NCI-H774 (cell line): ENCODE measurements at places on chromosomes 7 and 10.

GRCh38 chr10:84925495-84925894 is 597.1 kb downstream of the CCSER2 start:
- DNase-seq: no peak

- no peak for DNase-seq
These were observed 693.3 kb downstream of the GRID1 start for GRCh38 chr10:85673270-85673669.

DNA sequence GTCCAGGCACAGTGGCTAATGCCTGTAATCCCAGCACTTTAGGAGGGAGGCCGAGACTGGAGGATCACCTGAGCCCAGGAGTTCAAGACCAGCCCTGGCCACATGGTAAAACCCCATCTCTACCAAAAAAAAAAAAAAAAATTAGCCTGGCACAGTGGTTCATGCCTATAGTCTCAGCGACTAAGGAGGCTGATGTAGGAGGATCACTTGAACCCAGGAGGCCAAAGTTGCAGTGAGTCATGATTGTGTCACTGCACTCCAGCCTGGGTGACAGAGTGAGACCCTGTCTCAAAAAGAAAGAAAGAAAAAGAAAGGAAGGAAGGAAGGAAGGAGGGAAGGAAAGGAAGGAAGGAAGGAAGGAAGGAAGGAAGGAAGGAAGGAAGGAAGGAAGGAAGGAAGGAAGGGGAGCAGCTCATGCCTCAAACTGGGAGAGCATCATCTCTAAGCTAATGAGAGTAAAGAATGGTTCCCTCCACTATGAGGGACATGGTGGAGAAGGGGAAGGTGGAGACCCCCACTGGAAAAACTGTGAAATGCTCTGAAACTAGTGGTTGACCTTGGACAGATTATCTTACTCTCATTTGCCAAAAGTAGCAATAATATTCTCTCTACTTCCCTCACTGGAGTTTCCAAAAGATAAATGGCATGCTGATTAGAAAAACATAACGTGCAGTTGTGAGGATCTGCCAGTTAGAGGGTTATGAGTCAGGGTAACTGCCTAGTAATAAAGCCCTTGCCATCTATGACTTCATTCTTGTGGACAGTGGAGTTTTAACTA is 16.8 kb downstream of the GIMAP5 start:
- no peak for DNase-seq

DNA sequence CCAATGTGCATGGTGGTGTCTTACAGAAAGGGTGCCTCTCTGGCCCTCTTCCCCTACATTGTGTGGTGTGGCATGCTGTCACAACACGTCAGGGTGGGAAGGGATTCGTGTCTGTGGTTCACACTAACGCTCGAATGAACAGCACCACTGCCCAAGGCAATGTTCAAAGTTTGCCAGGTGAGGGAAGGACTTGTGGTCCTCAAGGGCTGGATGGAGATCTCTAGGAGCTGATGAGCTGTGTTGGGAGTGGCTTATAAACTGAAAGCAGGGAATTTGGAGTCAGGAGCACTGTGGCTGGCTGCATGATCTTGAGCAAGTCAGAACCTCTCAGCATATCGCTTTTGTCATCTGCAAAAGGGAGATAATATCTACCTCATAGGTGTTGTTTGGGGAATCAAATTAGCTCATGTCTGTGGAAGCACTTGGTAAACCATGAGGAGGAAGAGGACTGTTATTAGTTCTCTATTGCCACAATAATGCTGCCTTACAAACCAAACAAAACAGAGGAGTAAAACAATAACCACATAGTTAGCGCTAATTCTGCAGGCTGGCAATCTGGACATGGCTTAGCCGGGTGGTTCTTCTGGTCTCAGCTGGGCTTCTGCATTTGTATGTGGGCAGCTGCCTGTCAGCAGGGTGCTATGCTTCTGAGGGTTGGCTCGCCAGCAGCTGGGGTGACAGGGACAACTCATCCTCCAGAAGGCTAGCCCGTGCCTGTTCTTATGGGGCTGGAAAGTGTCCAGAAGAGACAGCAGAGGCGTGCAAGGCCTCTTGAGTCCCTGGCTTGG is 22.9 kb upstream of the C10orf105 start:
- DNase-seq: no peak

- DNase-seq: no peak
These were observed 67.3 kb downstream of the ST7 start for GRCh38 chr7:117020591-117020973.

DNA sequence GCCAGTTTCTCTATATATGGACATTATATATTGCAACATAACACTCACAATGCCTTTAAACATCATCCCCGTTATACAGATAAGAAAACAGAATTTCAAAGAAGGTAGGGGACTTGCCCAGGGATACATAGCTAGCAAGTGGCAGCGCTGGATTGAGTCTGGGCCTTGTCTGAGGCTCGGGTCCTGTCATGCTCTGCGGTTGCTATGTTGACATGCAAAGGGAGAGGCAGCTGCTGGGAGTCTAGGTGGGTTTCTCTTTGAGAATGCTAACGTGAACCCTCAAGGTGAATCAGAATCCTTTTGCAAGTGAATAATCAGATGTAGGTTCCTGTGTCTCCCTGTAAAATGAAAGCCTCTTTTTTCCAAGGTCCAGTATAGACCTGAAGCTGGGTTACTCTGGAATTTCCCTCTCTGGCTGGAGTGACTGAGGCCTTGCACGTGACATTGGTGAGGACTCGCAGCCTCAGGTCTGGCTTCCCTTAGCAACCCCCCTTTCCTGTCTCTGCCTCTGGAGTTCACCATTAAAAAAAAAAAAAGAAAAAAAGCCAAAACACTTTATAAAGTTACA is 38.9 kb downstream of the TCF7L2 start:
- no peak for DNase-seq

GRCh38 chr7:30841025-30841735 is 70.0 kb downstream of the MINDY4 start:
- DNase-seq: no peak

- DNase-seq: no peak
These were observed 55.4 kb upstream of the MET start for GRCh38 chr7:116616555-116617059.

DNA sequence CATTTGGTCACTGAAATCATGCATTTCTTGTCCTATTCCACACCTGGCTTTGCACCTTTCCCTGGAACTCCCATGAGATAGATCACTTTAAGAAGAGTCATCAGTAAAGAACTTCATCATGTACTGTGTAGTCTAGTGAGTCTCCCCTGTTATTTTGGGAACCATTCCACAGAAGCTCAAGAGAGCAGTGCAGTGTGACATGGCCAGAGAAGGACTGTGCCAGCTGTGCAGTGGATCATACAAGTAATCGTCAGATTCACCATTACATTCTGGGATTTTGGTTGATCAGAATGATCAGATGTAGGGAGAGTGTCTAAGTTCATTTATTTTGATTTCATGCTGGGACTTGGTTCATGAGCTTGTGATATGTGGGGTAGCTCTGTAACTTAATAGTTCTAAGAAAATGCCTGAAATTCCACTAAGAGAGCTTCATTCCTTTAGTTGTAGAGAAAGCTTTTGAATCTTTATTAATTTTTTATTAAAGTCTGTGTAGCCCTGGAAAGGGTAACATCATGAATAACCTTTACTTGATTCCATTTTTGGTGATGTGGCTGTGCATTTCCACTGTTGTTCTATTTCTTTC is 166.8 kb downstream of the SUGCT start:
- DNase-seq: no peak

- no peak for DNase-seq
These were observed 50.2 kb downstream of the TFAM start for GRCh38 chr10:58435297-58435985.

- no peak for DNase-seq
These were observed 629.3 kb upstream of the NRP1 start for GRCh38 chr10:33963729-33964128.

DNA sequence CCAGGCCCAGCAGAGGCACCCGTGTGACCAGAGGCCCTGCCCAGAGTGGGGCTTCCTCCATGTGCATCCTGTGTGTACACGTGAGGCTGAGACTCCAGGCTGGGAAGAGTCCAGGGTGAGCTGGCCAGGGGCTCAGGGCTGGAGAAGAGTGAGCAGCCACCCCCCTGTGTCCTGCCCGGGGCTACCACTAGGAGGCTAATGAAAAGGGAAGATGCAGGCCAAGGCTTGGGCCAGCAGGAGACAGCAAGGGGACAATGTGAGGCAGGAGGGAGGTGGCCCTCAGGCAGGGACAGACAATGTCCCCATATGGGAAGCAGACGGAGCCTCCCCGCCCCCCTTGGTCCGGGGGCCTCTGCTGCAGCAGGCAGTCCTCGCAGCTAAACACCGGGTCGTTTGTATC is 102.0 kb downstream of the HIF1AN start:
- no peak for DNase-seq

- DNase-seq: no peak
These were observed 111.6 kb downstream of the NKX6-2 start for GRCh38 chr10:132674311-132674710.

DNA sequence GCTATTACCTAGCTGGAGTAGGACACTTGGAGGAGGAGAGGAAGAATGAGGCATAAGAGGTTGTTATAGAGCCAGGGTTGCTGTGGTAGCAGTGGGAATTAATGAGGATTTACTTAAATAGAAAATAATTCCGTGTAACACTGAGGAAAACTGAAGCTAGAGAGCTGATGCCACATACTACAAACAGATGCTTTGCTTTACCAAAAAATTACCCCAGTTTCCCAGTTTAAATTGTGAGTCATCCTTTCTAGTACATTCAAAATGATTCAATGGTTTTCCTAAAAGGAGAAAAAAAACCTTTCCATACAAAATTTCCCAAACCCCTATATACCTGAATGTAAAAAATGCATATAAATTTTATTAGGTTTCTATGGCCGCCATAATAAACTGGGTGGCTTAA is 58.3 kb downstream of the ZNF518A start:
- no peak for DNase-seq

DNA sequence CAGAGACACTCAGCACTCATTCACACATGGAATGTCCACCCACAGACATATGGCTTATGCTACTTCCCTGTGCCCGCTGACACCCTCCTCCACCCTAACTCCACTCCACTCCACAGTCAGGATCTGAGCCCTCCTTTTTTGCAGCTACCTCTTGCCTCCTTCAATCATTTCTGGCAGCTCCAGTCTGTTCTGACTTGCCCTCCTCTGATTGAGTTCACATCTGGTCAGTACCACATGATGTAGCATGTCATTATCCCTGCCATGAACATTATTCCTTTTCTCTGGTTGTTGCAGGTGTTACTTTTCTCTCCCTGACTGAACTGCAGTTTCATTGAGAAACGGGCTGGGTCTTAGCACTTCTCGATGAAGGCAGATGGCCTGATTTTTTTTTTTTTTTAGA is 130.1 kb upstream of the EGR2 start:
- DNase-seq: no peak

DNA sequence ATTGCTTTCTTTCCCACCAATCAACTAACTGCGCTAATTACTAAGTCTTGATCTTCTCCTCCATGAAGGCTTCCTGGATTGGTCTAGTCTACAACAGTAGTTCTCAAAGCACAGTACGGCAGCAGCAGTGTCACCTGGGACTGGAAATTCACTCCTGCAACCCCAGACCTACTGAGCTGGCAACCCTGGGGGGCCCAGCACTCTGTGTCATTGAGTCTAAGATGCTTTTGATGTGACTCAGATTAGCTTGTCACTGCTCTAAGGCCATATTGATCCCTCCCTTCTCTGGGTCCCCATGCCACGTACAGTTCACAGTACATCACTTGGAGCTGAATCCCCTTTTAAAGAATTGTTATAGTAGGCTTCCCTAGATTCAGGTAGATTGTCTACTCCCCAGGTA is 65.7 kb upstream of the KMT2C start:
- DNase-seq: no peak

- DNase-seq: no peak
These were observed 82.2 kb upstream of the SCIN start for GRCh38 chr7:12488341-12488740.

GRCh38 chr7:30525429-30525828 is 20.8 kb upstream of the GGCT start:
- DNase-seq: no peak

DNA sequence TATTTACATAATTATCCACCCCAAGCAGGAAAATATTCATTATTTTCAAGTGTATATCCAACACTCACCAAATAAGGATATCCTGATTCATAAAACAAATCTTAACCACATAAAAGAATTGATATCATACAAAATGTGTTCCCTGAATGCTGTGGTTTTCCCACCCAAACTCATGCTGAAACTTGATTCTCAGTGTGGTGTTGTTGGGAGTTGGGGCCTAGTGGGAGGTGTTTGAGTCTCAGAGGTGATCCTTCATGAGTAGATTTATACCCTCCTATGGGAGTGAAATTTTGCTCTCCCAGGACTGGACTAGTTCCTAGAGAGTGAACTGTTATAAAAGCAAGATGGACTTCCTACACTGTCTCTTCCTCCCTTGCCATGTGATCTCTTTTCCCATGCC is 1028.3 kb downstream of the SORCS1 start:
- no peak for DNase-seq

DNA sequence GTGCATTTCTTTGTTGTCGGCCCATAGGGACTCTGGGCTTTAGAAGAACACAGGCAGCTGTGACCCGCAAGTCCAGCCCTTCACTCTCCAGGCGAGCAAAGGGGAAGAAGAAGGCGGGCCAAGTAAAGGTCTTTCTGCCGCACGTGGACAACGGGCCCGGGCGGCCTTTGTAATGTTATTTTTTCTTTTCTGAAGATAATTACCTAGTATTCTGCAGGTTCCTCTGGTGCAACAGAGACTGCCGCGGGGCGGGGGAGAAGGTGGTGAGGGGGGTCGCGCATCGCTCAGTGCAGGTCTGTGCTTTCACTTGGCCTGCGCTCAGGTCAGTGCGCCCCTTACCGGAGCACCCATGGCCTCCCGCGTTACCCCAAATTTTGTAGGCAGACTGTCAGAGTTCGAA is 7.1 kb upstream of the TBX20 start:
- no peak for DNase-seq

- DNase-seq: no peak
These were observed 253.0 kb upstream of the COBL start for GRCh38 chr7:51569581-51569980.

DNA sequence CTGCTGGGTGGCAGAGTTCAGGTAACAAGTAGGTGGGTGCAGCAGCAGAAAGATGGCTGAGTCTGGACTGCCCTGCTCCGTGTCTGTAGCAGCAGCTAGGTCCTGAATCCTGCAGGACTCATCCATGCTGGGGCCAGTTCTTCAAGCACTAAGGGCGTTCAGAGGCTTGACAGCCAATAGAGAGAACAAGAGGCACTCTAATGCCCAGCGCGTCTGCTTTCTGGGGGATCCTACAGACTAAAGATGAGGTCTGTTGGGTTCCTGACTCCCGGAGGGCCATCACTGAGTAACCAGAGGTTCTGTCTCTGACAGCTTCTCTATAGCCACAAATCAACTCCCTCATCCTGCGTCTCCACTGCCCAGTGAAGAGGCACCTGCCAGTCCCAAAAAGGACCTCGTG is 125.5 kb downstream of the PTPN20 start:
- DNase-seq: no peak
